ENCODE measurements at places on chromosomes 6 and 20. TPM values are rescaled to one million over a fixed set of nuclear protein-coding genes. Genes with fewer than 3 reads are reported as not detected.

The NOX3 gene
- not detected for total RNA-seq

The GGTLC1 gene
- not detected for total RNA-seq

The KCNK16 gene
- total RNA-seq: not detected

The RIMS1 gene
- total RNA-seq: not detected

The HLA-DMB gene
- total RNA-seq: 2.0 TPM

The PSORS1C2 gene
- not detected for total RNA-seq

The SCP2D1 gene
- total RNA-seq: not detected

The PDE10A gene
- total RNA-seq: 27.5 TPM

The KIFC1 gene
- total RNA-seq: 49.0 TPM

The CLIC5 gene
- not detected for total RNA-seq

The ATAT1 gene
- total RNA-seq: 5.7 TPM

The ZNF318 gene
- total RNA-seq: 3.7 TPM

The PERP gene
- 95.4 TPM for total RNA-seq

The CST1 gene
- total RNA-seq: 1.5 TPM

The WFDC5 gene
- not detected for total RNA-seq

The FILIP1 gene
- total RNA-seq: 0.52 TPM

The GRM1 gene
- not detected for total RNA-seq

The TFAP2A gene
- 15.9 TPM for total RNA-seq

The MTCH1 gene
- 132 TPM for total RNA-seq

The GSTA5 gene
- not detected for total RNA-seq

The PLEKHG1 gene
- 0.93 TPM for total RNA-seq

The RFX6 gene
- not detected for total RNA-seq
